ENCODE measurements at places on chromosomes 7 and 10. TPM values are rescaled to one million over a fixed set of nuclear protein-coding genes. Genes with fewer than 3 reads are reported as not detected.
A peak's percentile ranks its signal among the peaks of the same experiment; 100 is the strongest.

- no peak overlapping the region for H3K4me3 ChIP-seq
- no peaks in the 10 kb centered on the region for H3K27me3 ChIP-seq
- H3K36me3 ChIP-seq = no peaks in the 10 kb centered on the region
- H3K27ac ChIP-seq = no peak overlapping the region
- DNase-seq = no peak
Measured at GRCh38 chr10:17109475-17110207, 20.0 kb downstream of the CUBN start.

DNA sequence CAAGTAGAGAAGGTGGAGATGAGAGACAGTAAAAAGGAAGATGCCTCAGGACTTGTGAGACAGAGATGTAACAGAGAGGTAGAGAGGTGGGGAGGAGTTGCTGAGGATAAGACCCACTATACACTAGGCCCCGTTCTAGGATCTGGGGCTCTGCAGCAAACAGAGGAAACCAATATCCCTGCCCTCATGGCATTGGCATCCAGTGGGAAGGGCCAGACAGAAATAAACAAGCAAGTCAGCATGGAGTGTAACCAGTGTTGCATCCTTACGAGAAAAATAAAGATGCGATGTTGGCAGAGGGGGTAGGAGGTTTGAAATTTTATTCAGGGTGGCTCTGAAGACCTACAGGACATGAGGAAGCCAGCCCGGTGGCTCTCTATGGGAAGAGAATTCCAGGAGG, 22.0 kb upstream of the EEPD1 start:
- H3K4me1 ChIP-seq = peaks cover 19% of the 10 kb centered on the region
- DNase-seq = no peak
- no peak overlapping the region for H3K4me3 ChIP-seq
- H3K27me3 ChIP-seq = no peaks in the 10 kb centered on the region
- no peak overlapping the region for H3K27ac ChIP-seq

DNA sequence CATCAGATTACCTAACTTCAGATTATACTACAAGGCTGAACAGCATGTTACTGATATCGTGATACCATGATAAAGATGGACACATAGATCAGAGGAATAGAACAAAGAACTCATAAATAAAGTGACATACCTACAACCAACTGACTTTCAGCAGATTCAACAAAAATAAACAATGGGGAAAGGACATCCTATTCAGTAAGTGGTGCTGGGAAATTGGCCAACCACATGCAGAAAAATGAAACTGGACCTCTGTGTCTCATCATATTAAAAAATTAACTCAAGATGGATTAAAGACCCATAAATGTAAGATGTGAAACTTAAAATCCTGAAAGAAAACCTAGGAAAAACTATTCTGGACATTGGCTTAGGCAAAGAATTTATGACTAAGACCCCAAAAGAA, 158.6 kb downstream of the ZEB1 start:
- no peak for DNase-seq
- no peak overlapping the region for H3K27ac ChIP-seq
- no peaks in the 10 kb centered on the region for H3K27me3 ChIP-seq

DNA sequence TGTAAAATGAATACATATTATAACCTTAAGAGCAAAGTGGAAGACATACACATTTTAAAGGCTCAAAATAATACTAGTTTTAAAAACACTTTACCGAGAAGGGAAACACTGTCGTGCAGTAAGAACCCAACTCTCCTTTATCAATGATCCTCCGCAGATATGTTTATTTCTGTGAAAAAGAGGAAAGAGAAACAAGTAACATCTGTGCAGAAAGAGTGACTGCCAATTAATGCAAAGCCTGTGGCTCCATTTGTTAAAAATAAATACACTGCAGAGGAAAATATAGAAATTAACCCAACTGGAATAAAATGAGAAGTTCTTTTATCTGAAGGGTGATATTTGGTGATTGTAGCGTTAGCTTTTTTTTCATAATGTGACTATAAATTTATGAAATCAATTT, 62.7 kb downstream of the HGF start:
- H3K27ac ChIP-seq = no peak overlapping the region
- no peaks in the 10 kb centered on the region for H3K36me3 ChIP-seq
- no peaks in the 10 kb centered on the region for H3K4me1 ChIP-seq
- no peaks in the 10 kb centered on the region for H3K27me3 ChIP-seq
- no peak overlapping the region for H3K4me3 ChIP-seq

DNA sequence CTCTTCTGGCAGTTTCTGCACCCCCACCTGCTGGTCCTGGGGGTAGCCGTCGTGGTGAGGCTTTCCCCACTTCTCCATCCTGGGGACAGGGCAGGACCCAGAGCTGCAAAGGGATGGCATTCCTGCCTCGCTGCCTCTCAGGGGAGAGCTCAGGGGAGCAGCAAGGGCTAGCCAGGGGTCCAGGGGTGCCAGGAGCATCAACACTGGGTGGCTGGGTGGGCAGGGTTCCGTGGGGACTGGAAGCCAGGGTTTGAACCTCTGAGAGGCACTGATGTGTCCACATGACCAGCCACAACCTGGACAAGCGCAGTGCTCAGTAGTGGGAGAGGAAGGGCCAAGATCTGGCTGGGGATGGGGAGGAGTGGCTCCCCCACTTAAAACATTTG, 5.6 kb downstream of the ABCB8 start:
- H3K4me1 ChIP-seq = peaks cover 31% of the 10 kb centered on the region
- no peaks in the 10 kb centered on the region for H3K27me3 ChIP-seq
- H3K36me3 ChIP-seq = peaks cover 49% of the 10 kb centered on the region
- H3K4me3 ChIP-seq = no peak overlapping the region

DNA sequence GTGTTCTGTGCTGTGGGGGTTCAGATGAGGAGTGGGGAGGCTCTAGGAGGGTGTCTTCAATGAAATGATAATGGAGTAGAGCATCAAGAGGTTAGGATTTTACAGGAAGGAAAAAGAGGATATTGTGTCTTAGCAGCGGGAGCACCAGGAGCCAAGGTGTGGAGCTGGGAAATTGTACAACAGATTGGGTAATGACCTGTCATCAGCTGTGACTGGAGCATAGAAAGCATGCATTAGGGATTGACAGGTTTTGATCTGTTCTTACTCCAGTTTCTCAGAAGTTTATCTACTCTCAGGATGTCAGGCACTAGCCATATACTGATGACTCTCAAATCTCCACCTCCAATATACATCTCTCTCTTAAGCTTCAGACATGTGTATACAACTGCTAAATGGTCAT, 196.9 kb downstream of the ARHGAP12 start:
- no peaks in the 10 kb centered on the region for H3K36me3 ChIP-seq
- no peak overlapping the region for H3K4me3 ChIP-seq
- no peaks in the 10 kb centered on the region for H3K27me3 ChIP-seq
- no peak for DNase-seq
- H3K4me1 ChIP-seq = no peaks in the 10 kb centered on the region

- no peaks in the 10 kb centered on the region for H3K27me3 ChIP-seq
- no peak overlapping the region for H3K27ac ChIP-seq
- no peak for DNase-seq
- no peaks in the 10 kb centered on the region for H3K4me1 ChIP-seq
Measured at GRCh38 chr10:33244354-33244967, 90.0 kb downstream of the NRP1 start.

DNA sequence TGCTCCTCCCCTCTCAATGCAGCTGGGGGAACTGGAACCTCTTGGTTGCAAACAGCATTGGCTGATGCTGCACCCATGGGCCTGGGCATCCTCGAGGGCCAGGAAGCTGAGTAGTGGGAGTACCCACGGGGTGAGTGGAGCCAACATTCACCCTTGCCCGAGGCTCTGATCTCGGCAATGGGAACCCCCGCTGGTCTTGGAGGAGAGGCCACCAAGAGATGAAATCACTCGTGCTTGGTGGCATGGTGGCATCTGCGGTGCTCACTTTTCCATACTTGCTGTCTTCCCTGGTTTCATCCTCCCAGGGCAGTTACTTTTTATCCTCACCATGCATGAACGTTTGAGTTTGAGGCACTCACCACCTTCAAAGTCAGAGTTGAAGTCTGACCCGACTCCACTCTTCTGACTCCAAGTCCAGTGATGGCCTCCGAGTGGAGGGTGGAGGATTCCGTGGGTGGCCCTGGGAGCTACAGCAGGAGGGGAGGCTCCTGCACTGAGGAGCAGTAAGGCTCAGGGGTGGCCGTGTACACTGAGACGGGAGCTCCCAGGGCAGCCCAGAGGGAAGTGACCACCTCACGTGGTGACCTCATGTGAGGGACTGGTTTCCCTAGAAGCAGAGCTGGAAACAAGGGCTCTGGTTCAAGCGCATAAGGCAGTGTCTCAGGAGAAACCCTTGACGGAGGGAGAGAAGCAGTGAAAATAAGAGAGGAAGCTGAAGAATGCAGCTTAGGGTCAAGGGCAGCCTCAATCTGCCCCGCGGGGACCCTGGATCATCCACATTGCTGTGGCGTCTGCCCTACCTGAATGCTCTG, 349.1 kb downstream of the TCERG1L start:
- no peak overlapping the region for H3K27ac ChIP-seq
- H3K4me3 ChIP-seq = no peak overlapping the region
- H3K27me3 ChIP-seq = no peaks in the 10 kb centered on the region
- no peaks in the 10 kb centered on the region for H3K36me3 ChIP-seq

- H3K4me1 ChIP-seq = peaks cover 7% of the 10 kb centered on the region
- peak overlapping the region; percentile 86 for H3K27ac ChIP-seq
- no peaks in the 10 kb centered on the region for H3K36me3 ChIP-seq
- H3K4me3 ChIP-seq = peak overlapping the region; percentile 40
- H3K27me3 ChIP-seq = no peaks in the 10 kb centered on the region
Measured at GRCh38 chr10:69089638-69090599, 2.0 kb downstream of the SRGN start.

DNA sequence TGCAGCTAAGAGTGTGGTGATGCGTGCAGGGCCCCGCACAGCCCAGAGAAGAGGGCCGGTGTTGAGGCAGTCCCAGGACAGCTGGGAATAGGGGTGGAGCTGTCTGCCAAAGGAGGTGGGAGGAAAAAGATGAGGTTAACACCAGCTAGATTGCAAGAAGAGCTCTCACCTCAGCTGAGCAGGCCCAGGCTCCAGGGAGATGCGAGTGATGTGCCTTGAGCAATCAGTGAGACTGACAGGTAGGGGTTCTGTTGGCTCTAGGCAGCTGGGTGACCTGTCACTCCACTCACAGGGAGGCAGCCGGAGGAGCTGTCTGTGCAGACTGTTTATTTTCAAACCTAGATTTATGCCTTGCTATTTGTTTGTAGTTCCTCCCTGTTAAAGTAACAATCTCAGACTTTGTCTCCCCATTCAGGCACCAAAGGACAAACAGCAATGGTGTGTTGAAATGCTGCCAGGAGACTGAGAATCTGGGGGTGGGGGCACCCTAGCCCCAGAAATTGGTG, 205.1 kb upstream of the CXCL12 start:
- H3K4me3 ChIP-seq = no peak overlapping the region
- DNase-seq = no peak
- no peaks in the 10 kb centered on the region for H3K27me3 ChIP-seq
- H3K36me3 ChIP-seq = no peaks in the 10 kb centered on the region
- H3K4me1 ChIP-seq = no peaks in the 10 kb centered on the region
- no peak overlapping the region for H3K27ac ChIP-seq

GRCh38 chr10:3400348-3400747, 227.8 kb upstream of the PITRM1 start:
- no peaks in the 10 kb centered on the region for H3K27me3 ChIP-seq
- no peak for DNase-seq
- peaks cover 4% of the 10 kb centered on the region for H3K4me1 ChIP-seq
- no peak overlapping the region for H3K4me3 ChIP-seq
- H3K36me3 ChIP-seq = no peaks in the 10 kb centered on the region
- no peak overlapping the region for H3K27ac ChIP-seq

DNA sequence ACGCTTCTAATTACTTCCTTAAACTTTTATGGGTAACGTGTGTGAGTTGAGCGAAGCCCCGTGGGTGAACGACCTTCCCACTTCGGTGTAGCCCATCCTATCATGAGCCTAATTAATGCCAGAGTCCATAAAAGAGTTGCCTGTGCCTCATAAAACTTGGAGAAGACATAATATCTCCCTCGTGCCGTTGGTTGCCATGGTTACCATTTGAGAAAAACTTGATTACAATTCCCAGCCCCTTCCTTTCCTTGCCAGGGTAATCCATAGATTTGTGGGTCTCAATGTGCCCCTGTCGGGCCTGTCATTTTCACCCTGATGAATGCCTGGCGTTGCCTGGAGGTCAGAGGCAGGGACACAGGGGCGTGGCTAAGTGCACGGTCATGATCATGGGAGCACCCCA, 127.1 kb downstream of the GLRX3 start:
- no peaks in the 10 kb centered on the region for H3K36me3 ChIP-seq
- DNase-seq = no peak
- H3K4me1 ChIP-seq = no peaks in the 10 kb centered on the region
- H3K4me3 ChIP-seq = no peak overlapping the region
- H3K27ac ChIP-seq = no peak overlapping the region

DNA sequence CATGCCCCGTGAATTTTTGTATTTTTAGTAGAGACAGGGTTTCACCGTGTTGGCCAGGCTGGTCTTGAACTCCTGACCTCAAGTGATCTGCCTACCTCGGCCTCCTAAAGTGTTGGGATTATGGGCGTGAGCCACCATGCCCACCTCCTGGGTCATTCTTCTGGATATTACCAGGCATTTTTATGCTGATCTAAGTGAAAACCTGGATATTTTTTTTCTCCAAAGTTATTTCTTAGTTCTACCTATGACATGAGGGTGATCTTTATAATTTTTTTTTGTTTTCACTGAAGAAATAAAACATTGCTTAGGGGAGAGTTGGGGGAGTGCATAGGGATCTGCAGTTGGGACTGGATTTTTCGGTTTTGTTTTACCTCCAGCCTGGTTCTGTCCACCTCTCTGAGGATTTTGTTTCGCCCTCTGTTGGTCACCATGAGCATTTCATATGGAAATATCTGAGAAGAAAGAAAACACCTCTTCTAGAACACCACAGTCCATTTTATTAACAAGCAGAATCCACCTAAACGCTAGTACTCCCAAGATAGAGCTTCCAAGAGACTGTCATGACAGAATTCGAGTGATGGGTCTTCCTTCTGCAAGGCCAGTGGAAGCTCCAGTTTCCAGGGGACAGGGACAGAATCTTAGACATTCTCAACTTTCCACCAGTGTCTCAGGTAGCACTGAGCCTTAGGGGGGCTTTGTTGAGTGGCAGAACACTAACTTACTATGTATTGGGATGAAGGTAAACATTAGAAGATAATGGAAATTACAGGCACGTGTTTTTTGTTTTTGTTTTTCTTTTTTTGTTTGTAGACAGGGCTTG, 33.4 kb upstream of the AFAP1L2 start:
- no peak overlapping the region for H3K27ac ChIP-seq
- peaks cover 4% of the 10 kb centered on the region for H3K4me1 ChIP-seq
- H3K4me3 ChIP-seq = no peak overlapping the region
- no peak for DNase-seq

The LRGUK gene
- 1.5 TPM for total RNA-seq

The BMI1 gene
- 228 TPM for total RNA-seq

The LRRN3 gene
- 4.4 TPM for total RNA-seq

The LRRC17 gene
- 2.2 TPM for total RNA-seq

The DNAH11 gene
- total RNA-seq = 0.72 TPM

The SPDYE1 gene
- total RNA-seq = not detected

The WIPF3 gene
- total RNA-seq = 1.2 TPM

All from stomach (tissue), 19 donors.